ENCODE measurements at places on chromosomes 3 and 15.

- no peak for DNase-seq
Measured at GRCh38 chr3:133169331-133170068, 131.3 kb downstream of the TMEM108 start.

GRCh38 chr3:186628756-186629155, 11.4 kb upstream of the FETUB start:
- no peak for DNase-seq

DNA sequence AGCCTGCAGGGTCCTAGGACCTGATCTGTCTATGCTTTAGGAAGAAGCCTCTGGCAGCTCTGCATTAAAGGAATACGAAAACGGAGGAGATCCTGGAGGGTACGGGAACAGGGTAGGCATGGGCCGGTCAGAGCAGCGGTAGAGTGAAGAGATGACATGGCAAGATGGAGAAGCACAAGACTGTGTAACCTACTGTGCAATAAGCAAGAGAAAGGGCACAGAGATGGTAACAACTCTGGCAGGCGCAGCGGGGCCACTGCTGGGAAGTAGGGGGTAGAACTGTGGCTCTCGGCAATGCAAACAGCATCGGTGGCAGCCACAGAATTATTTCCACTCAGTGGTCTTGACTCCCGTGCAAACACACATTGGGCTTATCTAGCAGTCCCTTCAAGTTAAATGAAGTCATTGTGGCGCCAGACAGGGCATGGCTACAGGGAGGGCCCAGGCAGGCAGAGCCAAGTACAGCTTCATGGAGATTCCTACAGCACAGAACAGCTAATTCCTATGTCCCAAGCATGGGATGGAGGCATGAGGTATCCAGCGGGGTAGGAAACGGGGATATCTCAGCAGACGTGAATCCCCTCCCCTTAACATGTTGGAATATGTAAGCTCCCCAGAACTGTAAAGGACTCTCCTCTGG, 28.8 kb downstream of the WHAMM start:
- no peak for DNase-seq

GRCh38 chr3:138135146-138135832, 3.1 kb upstream of the A4GNT start:
- DNase-seq = no peak

DNA sequence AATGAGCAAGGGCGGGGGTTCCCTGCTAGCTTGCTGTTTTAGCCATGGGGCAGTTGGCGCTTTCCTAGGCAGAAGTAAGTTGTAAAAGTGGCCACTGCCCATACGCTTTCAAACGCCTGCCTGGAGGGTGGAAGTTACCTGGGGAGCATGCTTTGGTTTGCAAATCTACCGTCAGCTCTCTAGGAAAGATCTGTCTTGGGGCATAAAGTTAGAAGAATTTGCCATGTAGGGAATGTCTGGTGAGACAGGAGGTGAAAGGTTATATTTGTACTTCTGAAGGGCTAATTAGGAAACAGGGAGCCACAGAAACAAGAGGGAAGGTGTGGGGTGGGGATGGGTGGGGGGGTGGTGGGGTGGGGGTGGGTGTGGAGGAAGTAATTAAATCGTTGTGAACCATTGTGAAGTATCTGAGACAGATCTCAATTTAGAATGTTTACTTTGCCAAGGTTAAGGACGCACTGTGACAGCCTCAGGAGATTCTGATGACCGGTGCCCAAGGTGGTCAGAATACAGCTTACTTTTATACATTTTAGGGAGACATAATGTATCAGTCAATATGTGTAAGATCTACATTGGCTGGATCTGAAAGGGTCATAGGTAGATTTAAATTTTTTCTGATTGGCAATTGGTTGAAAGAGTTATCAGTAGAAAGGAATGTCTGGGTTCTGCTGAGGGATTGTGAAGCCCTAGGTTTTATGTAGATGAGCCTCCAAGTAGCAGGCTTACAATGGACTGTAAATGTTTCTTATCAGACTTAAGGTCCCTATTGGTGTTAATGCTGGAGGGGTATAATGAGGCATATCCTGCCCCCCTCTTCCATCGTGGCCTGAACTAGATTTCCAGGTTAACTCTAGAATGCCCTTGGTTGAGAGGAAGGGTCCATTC, 62.0 kb upstream of the GCNT3 start:
- DNase-seq = no peak

GRCh38 chr15:76976141-76976540, 18.8 kb upstream of the PSTPIP1 start:
- no peak for DNase-seq

- DNase-seq = no peak
Measured at GRCh38 chr3:38739931-38740330, 76.1 kb downstream of the SCN10A start.

- DNase-seq = no peak
Measured at GRCh38 chr3:108998436-108998835, 44.8 kb upstream of the GUCA1C start.

- no peak for DNase-seq
Measured at GRCh38 chr15:74520407-74520806, 20.6 kb upstream of the ARID3B start.

DNA sequence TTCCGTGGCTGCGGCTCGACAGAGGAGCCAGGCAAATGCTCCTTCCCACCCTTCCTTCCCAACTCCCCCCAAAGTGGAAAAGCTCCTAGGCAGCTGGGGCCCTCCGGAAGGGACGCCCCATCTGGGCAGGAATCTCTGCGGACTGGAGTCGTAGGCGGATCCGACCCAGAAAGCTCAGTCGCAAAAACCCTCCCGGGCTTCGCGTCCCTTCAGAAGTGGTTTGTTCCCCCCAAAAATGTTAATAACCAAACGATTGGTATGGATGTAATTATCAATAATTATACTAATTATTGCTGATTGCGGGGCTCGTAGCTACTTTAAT, 3.8 kb downstream of the RNU6-1 start:
- no peak for DNase-seq

- DNase-seq = no peak
Measured at GRCh38 chr3:123773681-123774431, 110.3 kb downstream of the MYLK start.

DNA sequence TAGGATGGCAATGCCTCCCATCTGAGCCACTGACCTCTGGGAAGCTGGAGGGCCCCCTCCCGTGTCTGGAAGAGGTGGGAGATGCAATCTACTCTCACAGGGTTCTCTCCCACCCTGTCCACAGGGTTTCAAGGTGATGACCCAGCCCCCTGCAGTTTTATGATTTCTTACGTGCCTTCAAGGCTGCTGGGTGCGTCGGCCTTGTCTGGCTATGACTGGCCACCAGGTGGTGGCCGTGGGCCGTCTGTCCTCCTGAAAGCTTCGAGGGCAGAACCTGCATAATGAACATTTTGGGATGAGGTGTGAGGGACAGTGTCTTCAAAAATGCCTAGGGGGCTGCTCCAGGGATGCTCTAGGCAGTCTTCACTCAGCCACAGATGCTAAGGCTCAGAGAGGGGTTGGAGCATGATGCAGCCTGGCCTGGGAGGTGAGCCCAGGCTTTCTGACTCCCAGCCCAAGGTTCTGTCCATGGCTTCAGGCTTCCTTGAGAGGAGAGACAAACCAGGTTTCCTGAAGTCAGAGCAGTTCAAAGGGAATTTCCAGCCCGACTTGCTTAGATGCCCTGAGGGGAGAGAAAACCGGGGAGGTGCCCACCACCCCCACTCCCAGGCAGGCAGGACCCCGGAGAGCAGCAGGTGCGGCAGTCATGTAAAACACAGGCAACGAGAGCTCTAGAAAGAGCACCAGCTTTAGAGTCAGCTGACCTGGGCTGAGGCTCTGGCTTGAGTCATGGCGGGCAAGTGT, 18.7 kb downstream of the ISG20 start:
- DNase-seq = no peak

GRCh38 chr3:98613616-98614015, 20.2 kb upstream of the CPOX start:
- DNase-seq = no peak

DNA sequence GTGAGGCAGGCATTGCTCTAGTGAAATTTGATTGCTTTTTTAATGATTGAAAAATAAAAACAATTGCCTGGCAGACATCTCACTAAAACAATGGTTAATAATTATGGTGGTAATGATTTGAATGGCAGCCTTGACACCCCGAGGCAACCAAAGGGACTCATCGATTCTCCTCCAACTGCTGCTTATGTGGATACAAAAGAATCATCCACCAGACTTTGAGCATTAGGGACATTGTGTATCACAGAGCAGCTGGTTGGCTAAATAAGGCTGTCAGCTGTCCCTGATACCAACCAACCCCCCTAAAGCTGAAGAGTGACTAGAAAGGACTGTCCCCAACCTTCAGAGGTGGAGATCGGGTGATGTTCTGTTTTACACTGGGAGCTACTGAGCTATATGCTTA, 1.7 kb upstream of the CD47 start:
- DNase-seq = no peak

DNA sequence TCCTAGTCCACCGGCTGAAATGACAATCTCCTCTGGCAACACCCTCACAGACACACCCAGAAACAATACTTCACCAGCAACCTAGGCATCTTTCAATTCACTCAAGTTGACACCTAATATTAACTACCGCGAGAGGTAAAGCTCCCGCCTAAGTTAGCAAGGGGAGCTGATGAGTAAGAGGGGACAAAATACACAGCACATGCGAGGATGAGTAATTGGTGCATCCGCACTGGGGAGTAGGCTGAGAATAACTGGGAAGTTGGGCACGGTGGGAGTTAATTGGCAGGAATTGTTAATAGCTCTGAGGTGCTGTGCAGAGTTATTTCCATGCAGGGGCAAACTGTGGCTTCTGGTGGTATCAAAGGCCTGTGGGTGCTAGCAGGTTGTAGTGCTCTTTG, 14.5 kb upstream of the PLD1 start:
- DNase-seq = no peak

DNA sequence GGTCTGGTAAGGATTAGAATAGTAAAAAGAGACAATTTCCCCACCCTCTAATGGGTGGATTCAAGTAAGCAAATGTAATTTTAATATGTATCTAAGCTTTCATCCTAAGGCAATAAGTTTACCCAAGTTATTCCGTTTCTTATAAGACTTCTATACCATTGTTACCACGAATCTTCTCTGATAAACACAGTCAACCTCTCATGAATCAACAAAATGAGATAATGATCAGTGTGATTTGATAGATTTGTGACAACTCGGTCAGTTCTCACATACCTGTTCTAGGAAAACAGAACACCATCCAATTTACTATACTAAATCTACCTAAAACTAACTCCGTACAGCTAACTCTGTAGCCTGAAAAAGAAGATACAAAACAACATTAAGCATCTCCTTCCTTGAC, 342.1 kb downstream of the TBL1XR1 start:
- no peak for DNase-seq

- DNase-seq = no peak
Measured at GRCh38 chr3:70010346-70010745, 10.8 kb downstream of the SAMMSON start.

DNA sequence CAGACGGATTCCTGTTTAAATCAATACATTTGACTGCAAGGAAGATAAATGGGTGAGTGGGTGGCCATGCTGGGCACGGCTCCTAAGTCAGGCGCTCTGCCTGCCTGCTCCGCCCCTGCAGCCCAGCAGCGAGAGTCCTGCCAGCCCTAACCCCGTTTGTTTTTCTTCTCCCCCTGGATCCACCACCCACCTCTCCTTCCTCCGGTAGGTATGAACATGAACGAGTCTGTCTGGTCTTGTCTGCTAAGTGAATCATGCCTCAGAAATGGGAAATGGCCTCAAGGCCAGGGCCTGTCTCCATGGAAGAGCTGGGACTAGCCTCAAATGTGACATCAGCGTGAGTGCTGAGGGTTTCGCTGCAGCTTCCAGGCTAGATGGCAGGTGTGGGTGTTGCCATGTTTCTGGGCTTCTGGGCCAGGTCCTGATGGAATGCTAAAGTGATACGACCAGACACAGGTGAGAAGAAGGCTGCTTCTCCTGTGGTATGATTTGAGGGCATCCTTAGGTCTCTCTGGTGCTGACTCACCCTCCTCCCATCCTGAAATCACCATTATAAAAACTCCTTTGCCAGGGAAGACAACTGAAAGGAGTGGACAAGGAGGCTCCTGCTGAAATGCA, 5.6 kb upstream of the FEM1B start:
- no peak for DNase-seq

- DNase-seq = no peak
Measured at GRCh38 chr3:156727519-156728205, 53.3 kb downstream of the TIPARP start.

- DNase-seq = no peak
Measured at GRCh38 chr3:50644561-50644960, 27.6 kb downstream of the MAPKAPK3 start.

GRCh38 chr3:139308560-139308959, 35.3 kb upstream of the MRPS22 start:
- DNase-seq = no peak

GRCh38 chr3:32336113-32336498, 55.5 kb upstream of the CMTM7 start:
- DNase-seq = no peak

DNA sequence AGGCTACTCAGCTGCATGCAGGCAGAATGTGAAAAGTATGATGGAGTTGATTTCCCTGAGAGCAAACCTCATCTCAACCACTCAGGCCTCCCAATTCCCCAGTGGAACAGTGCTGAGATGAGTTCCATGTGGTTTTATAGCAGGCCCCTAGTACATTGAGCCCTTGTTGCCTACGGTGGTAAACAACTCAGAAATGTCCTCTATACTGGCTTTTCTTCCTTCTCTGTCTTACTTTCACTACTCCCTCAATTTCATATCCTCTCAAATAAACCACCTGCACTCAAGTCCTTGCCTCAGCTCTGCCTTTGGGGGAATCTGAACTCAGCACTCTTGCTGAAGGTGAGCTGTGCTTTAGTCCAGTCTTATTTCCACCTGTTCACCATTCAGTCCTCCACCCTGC, 399.9 kb downstream of the PDCD6IP start:
- no peak for DNase-seq

- DNase-seq = no peak
Measured at GRCh38 chr3:126372413-126373145, 15.4 kb upstream of the KLF15 start.

DNA sequence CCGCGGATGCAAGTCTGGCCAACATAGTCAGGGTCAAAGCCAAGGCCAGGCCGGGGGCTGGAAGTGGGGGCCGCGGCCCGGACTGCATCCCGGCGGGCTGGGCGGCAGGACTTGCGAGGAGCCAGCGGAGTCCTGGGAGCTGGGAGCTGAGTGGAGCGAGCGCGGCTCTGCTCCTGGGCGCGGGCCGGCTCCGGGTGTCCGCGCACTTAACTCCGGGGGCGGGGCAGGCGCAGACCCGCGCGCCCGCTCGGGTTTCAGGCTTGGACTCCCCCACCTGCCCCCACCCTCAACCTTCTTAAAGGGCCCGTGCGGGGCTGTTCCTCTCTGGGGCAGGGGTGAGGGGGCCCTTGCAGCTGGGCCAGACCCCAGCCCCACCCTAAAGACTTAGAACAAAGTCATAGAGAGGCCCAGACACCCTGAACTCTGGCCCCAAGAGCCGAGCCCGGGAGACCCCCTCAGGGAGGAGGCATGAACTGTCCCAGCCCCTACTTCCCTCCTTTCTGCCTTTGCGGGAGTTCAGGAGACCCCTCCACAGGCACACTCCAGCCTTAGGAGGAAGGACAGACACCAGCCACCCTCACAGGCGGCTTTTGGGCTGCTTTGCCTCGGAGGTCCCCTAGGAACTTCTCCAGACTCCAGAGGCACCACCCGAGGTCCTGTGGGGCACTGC, at the start of gene CSPG4:
Gene CSPG4, minus strand, starts transcription at position 181 of the 670 bp plus-strand sequence. Its CDS starts 93 bp downstream, at position 88.
- DNase-seq = no peak

- no peak for DNase-seq
Measured at GRCh38 chr15:35450492-35450891, 95.5 kb downstream of the DPH6 start.
